A549 treated with Hydrocortisone at 1 μM for 4 hours (cell line): ENCODE measurements at places on chromosomes 6 and 20. TPM values are rescaled to one million over a fixed set of nuclear protein-coding genes. Genes with fewer than 3 reads are reported as not detected.

SLC32A1 gene
- not detected in 5 replicates for total RNA-seq

ARMC12 gene
- 0.52 to 1.0 TPM (median 0.62 TPM) in 5 replicates for total RNA-seq

HDGFL1 gene
- total RNA-seq, result not detected in 5 replicates

ANKRD6 gene
- 1.5 to 2.4 TPM (median 1.8 TPM) in 5 replicates for total RNA-seq

PPP1R3G gene
- total RNA-seq, result 1.9 to 2.2 TPM (median 2.1 TPM) in 5 replicates

HLA-DRB1 gene
- not detected in 5 replicates for total RNA-seq

ERVFRD-1 gene
- not detected in 5 replicates for total RNA-seq

GNMT gene
- total RNA-seq, result 0.13 to 0.31 TPM (median 0.21 TPM) in 3 of 5 replicates, not detected in the others

SLPI gene
- total RNA-seq, result 8.8 to 15.1 TPM (median 11.1 TPM) in 5 replicates

FILIP1 gene
- total RNA-seq, result 0.20 to 0.35 TPM (median 0.29 TPM) in 5 replicates

EEF1A2 gene
- 142 to 176 TPM (median 148 TPM) in 5 replicates for total RNA-seq

FITM2 gene
- 7.7 to 10.9 TPM (median 9.7 TPM) in 5 replicates for total RNA-seq

PANK2 gene
- total RNA-seq, result 53.1 to 62.2 TPM (median 54.5 TPM) in 5 replicates

BEND6 gene
- 0.65 to 0.92 TPM (median 0.88 TPM) in 5 replicates for total RNA-seq

CFAP206 gene
- total RNA-seq, result 0.06 to 0.79 TPM (median 0.47 TPM) in 5 replicates

CST1 gene
- total RNA-seq, result 0.67 to 1.7 TPM (median 0.98 TPM) in 5 replicates

CCN2 gene
- total RNA-seq, result 108 to 197 TPM (median 152 TPM) in 5 replicates

LIME1 gene
- 5.0 to 9.8 TPM (median 8.9 TPM) in 5 replicates for total RNA-seq

ZSCAN23 gene
- not detected in 5 replicates for total RNA-seq

PLEKHG1 gene
- 0.32 to 1.3 TPM (median 0.58 TPM) in 5 replicates for total RNA-seq

SIRPD gene
- total RNA-seq, result not detected in 5 replicates

KHDRBS2 gene
- total RNA-seq, result not detected in 5 replicates

ADGRF4 gene
- total RNA-seq, result 12.7 to 16.6 TPM (median 15.6 TPM) in 5 replicates

PROKR2 gene
- not detected in 5 replicates for total RNA-seq

LY6G5B gene
- 3.4 to 4.7 TPM (median 3.9 TPM) in 5 replicates for total RNA-seq

EYA2 gene
- total RNA-seq, result 2.0 to 2.6 TPM (median 2.4 TPM) in 5 replicates
